ENCODE measurements at places on chromosomes 2 and 18.

DNA sequence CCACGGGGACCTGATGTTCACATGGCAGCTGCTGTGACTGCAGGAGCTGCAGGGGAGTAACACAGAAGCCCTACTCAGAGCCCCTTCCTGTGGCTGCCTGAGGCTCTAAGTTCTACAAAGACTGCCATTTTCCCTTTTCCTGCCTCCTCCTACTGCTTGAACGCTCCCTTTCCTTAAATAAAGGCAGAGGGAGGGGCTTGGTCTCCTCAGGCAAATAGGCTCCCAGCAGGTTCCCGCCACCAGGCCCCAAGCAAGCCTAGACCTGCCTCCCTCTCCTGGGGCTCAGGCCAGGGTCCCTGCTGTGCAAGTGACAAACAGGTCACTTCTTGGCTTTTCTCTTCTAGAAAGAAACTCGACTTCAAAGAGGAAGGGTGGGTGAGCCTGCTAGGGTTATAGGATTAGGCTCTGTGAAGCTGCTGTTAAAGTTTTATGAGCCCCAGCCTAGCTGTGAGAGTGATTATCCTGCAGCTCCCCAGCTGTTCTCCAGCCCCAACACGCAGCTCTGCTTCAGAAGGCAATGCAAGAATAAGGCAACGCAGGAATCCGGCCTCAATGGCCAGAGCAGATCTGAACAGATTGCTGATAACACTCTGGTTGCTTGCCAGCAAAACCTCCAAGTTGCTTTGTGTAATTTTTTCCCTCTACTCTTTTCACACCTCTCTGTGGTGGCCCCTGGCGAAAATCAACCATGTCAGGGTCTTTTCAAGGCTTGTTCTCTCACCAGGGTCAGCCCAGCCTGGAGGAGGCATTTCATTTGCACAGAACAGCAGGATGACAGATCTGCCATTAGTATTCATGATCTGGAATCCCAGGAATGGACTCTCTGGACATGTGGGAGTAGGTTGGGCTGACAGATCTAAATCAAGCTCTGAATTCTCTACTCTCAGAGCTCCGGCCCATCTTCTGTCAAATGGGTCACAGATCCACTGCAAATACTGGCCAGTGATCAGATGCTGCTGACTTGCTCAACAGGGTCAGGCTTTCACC is 71.3 kb downstream of the MRO start:
- peak; percentile 90 for DNase-seq

DNA sequence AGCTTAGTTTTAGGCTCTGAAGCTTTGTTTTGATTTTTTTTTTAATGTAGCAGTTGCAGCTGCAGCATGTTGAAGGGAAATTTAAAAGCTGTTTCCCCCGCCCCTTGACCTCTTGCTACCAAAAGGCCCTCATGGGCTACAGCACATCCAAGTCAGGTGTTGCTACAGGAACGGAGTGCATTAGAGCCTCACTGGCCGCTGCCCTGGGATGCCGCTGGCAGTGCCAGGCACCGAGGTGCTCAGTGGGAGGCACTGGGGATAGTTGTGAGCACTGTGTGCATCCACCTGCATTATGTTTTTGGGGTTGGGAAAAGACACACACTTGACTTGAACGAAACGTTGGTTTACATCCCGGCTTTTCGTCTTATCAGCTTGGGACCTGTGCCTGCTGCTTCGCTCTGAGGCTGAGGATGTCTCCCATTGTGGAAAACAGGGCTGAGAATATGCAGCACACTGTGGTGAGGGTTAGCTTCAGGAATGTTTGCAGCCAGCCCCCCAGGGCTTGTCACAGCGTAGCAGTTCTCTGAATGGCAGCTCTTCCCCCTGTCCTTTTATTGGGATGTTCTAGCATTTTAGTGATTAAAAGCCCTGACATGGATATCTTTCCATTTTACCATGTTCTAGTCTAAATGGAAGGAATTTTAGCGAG is 24.1 kb downstream of the DCDC2C start:
- DNase-seq = no peak

DNA sequence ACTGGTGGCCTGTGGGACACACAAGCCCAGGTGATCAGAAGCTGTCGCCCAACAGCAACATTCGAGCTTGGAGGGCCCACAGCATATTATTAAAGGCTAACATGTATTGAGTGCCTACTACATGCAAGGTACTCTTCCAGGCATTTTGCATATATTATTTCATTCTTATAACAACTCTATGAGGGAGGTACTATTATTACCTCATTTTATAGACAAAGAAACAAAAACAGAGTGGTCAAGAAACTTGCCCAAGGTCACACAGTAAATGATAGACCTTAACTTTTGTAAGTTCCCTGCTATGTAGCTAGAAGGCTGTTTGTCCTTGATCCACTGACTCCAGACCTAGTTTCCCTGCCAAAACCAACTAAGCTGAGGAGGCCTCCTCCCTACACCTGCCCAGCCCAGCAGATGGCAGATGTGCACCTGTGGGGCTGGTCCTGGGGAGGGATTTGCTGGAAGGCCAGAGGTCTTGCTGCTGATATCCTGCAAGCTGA is 35.7 kb downstream of the KANSL3 start:
- no peak for DNase-seq

GRCh38 chr2:107927034-107927534 is 59.2 kb upstream of the SLC5A7 start:
- no peak for DNase-seq

GRCh38 chr18:9649164-9649540 is 34.8 kb upstream of the PPP4R1 start:
- no peak for DNase-seq

GRCh38 chr2:172806493-172806892 is 70.8 kb downstream of the RAPGEF4 start:
- peak; percentile 33 for DNase-seq

All from NCI-H524 treated with DMSO at 0.1 percent for 48 hours (cell line).